Sciatic nerve (tissue), 2 donors: ENCODE measurements at places on chromosomes 6 and 20.

- no peak for DNase-seq
These were observed 99.0 kb upstream of the ZFP64 start for GRCh38 chr20:52290569-52290968.

GRCh38 chr6:46251583-46252339, 81.0 kb upstream of the ENPP5 start:
- DNase-seq = no peak

DNA sequence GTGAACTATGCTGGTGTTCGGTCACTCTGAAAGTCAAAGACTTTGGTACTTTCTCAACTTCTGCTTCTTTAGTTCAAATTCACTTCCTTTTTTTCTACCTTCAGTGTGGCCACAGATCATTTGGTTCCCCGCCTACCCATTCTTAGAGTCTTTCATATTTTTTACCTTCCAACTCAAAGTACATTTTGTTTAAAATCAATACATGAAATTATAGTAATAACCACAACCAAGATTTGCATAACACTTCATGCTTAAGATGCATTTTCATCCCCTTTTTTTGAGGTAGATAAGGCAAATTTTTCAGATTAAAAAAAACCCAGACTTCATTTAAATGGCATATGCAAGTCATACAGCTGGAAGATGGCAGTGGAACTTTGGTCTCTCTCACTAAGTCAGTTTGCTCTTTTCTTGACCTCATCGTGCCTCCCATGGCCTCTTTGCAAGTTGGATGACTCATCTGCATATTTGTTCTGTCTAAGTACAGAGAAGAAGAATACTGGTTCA, 11.9 kb upstream of the CNR1 start:
- DNase-seq = no peak

DNA sequence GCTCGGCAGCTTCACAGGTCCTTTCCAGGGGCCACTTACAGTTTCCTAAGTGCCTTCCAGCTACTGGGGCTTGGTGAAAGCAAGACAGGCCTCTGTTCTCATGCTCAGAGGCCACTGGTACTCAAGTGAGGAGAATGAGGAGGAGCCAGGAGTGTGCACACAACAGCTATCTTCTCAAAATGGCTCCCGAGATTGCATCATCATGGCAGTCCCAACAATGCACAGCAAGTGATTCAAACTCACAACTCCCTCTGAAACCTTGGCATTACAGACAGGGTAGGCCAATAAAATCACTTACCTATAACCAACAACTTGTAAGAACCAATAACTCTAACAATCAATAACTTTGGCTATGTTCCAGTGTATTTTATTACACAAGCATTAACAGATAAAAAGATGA, 77.4 kb downstream of the RALGAPA2 start:
- no peak for DNase-seq

- DNase-seq = no peak
These were observed 102.9 kb downstream of the BCAS1 start for GRCh38 chr20:53967527-53967926.

- no peak for DNase-seq
These were observed 263.7 kb downstream of the BMP2 start for GRCh38 chr20:7031222-7031621.

GRCh38 chr20:62770916-62771315, 25.4 kb upstream of the MRGBP start:
- DNase-seq = no peak
